CD4-positive, alpha-beta T cell treated with Interferon alpha-2 for 1 hour (primary cell): ENCODE measurements at places on chromosomes 6 and 20.

GRCh38 chr6:33704215-33705066, 7.1 kb downstream of the UQCC2 start:
- no peak for DNase-seq

DNA sequence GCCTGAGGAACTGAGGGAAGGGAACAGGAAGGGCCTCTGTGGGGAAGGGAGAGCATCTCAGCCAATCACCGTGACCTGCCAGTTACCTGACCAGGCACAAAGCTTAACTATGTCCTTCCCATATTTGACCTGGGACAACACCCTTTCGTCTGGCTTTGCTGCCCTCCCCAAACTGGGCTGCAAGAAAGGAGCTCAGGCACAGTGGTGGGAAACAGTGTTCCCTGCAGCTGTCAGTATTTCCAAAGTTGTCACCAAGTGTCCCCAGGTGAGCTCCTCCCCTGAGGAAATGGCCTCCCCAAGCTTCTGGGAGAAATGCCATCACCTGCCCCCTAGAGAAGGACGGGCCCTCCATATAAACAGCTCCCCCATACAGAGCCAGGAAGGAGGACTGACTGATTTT, 17.9 kb downstream of the NCR2 start:
- DNase-seq = no peak

GRCh38 chr6:56343295-56343694, 95.9 kb upstream of the COL21A1 start:
- DNase-seq = no peak

DNA sequence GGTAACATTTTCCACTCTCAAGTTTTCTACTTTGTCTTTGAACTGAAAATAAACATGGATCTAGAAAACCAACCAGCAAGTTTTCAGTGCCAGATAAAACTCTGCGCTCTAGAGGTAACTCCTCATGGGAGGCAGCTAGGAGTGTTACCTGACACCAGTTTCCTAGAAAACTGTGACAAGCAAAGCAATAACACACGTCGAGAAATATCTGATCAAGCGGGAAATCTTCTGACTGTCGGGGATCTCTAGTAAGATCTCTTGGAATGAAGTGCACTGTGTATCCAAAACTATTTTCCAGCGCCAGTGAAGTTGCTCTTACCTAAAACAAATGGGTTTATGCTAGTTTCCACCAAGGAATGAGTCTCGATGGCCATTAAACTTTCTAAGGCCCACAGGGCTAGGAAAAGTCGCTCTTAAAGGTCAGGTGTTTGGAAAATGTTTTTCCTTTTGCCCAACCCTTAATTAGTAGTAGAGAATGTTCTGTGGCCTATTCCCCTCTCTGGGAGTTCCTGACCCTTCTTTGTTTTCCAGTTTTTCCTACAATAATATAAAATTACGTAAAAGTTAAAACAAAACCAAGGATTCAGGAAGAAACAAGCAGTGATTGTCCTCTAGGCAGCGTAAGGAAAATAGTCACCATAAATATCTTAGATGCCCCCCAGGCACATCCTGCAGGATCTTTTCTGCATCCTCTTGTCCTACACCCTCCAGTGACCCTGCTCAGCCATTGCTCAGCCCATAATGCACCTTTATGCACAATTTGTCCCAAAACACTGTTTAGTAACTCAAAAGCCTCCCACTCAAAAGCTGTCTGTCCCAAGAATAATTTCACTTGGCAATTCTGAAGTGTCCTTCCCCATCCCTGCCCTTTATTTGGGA, 137.7 kb upstream of the AKAP12 start:
- no peak for DNase-seq

GRCh38 chr20:43379239-43379917, 78.3 kb upstream of the SRSF6 start:
- no peak for DNase-seq

DNA sequence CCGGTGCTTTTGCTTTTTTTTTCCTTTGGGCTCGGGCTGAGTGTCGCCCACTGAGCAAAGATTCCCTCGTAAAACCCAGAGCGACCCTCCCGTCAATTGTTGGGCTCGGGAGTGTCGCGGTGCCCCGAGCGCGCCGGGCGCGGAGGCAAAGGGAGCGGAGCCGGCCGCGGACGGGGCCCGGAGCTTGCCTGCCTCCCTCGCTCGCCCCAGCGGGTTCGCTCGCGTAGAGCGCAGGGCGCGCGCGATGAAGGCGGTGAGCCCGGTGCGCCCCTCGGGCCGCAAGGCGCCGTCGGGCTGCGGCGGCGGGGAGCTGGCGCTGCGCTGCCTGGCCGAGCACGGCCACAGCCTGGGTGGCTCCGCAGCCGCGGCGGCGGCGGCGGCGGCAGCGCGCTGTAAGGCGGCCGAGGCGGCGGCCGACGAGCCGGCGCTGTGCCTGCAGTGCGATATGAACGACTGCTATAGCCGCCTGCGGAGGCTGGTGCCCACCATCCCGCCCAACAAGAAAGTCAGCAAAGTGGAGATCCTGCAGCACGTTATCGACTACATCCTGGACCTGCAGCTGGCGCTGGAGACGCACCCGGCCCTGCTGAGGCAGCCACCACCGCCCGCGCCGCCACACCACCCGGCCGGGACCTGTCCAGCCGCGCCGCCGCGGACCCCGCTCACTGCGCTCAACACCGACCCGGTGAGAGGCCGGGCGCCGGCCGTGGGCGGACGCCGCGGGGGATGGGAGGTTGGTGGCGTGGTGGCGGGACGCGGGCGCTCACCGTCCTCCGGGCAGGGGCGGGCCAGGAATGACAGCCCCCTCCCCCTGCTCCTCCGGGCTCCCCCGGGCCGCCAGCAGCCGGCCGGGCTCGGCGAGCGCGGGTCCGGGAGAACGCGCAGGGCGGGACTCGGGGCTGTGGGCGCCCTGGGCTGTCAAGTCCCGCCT, 606 bp downstream of the ID4 start:
- no peak for DNase-seq
